ENCODE measurements at places on chromosomes 7 and 10.
A peak's percentile ranks its signal among the peaks of the same experiment; 100 is the strongest.

DNA sequence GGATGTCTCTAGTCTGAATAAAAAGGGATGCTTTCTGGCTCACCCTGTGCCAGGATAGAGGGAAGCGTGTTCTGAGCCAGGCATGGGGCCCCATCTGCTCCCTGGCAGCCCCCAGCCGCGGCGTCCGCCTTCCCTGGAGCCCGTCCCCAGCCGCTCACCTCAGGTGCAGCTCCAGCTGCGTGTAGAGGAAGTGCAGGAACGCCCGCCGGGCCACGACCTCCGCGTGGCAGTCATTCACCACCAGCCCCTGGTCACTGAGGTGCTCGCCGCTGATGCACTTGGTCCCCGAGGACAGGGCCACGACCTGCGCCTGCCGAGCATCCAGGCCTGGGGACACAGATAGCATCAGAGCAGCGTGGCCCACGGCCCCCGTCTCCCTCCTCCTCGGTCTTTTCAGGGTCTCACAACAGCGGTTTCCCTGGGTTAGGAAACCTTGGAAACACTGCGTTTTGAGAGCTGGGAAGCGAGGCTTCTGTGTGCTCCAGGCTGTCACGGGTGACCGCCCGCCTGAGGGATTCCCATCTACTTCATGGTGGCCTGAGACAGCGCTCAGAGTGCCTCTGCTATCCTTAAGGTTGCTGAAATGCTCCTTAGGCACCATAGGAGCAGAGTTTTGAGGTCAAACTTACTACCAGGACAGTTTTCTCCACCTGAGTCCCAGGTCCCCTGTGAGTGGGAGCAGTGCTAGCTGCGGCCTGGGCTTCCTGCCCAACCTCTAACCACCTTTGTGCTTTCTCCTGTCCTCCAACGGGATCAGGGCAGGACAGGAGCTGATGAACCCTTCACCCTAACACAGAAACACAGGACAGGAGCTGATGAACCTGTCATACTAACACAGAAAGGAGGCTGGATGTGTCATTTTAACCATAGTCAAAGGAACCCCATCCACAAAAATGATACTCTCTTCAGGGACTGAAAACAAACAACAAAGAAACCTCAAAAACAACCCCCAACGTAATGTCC lies 186.1 kb downstream of the WDR37 start:
- ATAC-seq: no peak

- no peak for ATAC-seq
These were observed 18.6 kb downstream of the PFKP start for GRCh38 chr10:3085785-3086567.

DNA sequence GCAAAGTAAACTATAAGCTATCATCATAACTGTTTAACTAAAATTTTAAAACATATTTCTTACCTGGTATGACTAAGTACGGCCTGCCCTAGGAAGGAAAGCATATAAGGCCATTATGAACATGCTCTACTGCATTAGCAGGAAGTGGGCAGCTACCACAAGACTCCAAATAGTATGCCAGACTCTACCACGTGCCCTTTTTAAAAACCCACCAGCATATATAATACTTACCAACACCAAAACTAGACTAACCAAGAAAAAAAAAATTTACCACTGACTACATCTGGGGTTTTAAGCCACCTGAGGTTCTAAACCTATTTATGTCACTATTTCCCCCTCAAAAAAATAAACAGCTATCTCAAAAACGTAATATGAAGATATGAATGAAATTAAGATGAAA lies 30.1 kb downstream of the NUDCD3 start:
- peak; percentile 63 for ATAC-seq

DNA sequence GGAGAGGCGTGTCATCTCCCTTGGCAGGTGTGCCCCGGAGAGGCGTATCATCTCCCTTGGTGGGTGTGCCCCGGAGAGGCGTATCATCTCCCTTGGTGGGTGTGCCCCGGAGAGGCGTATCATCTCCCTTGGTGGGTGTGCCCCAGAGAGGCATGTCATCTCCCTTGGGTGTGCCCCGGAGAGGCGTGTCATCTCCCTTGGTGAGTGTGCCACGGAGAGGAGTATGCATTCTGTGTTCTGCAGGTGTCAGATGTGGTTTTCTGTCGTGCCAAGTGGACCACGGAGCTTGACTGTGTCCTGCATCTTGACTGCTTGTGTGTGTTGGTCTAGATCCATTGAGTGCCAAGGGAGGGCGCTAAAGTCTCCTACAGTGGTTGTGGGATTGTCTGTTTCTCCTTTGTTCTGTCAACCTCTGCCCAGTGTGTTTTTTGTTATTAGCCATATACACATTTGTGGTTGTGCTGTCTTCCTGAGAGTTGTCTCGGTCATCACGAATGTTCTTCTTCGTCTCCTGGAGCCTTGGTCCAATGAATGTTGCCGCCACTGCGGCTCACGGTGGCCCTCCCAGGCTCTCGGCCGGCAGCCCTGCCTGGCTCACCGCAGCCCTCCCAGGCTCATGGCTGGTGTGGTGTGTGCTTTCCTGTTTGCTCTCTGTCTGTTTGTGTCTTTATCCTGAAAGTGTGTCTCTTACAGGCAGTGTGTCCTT lies 96.8 kb downstream of the INPP5A start:
- peak; percentile 91 for ATAC-seq

GRCh38 chr10:83806717-83807116 lies 332.6 kb upstream of the GHITM start:
- ATAC-seq: no peak

GRCh38 chr7:121116396-121116795 lies 127.9 kb downstream of the CPED1 start:
- no peak for ATAC-seq

DNA sequence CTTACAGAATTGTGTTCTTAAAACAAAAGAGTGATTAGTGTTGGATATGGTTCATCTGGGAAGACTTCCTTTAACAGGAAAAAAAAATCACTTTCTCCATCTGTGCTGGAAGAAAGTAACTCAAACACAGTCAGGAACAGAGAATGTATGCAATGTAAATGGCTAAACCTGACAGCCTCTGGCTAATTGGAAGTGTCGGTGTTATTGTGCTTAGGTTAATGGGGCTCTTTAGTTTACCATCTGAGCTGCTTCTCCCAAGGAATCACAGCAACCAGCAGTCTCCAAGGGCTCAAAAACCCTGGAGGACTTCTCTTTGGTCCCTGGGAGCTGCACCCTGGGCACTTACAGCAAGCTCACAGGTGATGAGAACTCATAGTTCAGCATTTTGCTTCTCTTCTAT lies 724.5 kb downstream of the LRMDA start:
- ATAC-seq: no peak

DNA sequence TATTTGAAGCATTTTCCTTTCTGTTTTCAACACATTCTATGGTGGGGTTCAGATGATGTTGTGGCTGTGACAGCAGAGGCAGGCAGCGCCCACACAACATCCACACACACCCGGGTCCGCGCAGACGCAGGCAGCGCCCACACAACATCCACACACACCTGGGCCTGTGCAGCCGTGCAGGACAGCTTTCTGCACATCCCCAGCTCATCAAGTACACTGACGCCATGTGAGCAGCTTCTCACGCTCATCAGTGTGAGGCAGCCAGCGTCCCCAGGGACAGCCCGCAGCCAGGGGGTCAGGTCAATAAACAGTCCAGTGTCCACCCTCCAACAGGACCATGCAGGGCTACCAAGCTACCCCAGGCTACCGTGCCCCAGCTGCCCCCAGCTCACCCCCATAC lies 272.8 kb upstream of the TCERG1L start:
- no peak for ATAC-seq

- no peak for ATAC-seq
These were observed 37.8 kb downstream of the CLRN3 start for GRCh38 chr10:127854769-127855590.

- ATAC-seq: peak; percentile 56
These were observed 9.0 kb downstream of the MTURN start for GRCh38 chr7:30143748-30144251.

DNA sequence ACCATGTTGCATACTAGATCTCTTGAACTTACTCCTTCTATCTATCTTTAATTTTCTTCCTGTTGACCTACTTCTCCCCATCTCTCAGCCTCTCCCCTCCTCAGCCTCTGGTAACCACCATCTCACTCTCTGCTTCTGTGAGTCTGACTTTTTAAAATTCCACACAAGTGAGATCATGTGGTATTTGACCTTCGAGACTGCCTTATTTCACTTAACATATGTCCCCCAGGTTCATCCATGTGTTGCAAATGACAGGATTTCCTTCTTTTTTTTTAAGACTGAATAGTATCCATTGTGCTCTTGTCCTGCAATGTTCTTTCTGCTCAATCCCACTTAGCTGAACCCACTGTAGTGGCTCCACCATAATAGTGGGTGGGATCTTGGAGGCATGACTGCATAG lies 51.4 kb upstream of the DNAJC1 start:
- no peak for ATAC-seq

GRCh38 chr7:1663857-1664651 lies 6.0 kb upstream of the ELFN1 start:
- no peak for ATAC-seq

GRCh38 chr10:89745903-89746302 lies 44.5 kb downstream of the KIF20B start:
- no peak for ATAC-seq

- no peak for ATAC-seq
These were observed 660.8 kb downstream of the MAGI2 start for GRCh38 chr7:78792624-78793023.

DNA sequence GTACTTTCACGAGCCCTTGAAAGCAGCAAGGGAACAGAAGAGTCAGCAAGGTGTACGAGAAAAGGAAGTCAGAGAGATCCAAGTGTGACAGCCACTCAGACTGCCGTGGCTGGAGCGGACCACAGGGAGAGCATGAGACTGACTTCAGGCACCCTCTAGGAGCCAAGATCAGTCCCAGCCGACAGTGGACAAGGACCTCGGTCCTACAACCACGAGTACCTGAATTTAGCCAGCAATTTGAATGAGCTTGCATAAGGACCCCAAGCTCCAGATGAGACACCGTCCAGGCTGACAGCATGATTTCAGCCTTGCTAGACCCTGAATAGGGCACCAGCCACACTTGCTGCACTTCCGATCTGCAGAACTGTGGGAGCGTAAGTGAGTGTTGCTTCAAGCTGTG lies 13.7 kb upstream of the EBF3 start:
- no peak for ATAC-seq

DNA sequence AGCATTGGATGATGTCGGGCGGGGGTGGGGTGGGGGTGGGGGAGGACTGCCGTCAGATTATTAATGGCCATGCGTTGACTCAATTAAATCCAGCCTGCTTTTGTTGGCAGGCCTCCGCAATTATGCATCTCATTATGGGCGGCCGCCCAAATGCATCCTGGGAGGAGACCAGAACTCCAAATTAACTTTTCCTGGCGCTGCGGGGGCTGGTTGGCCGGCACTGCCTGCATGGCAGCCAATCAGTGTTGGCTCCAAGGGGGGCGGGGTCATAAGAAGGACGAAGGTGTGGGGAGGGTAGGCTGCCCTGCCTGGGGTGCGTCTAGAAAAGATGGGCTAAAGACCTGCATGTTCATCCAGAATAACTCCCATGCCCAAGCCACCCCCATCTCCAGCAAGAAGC lies 83.9 kb upstream of the PAX2 start:
- no peak for ATAC-seq

GRCh38 chr7:136741941-136742340 lies 126.5 kb upstream of the CHRM2 start:
- no peak for ATAC-seq

DNA sequence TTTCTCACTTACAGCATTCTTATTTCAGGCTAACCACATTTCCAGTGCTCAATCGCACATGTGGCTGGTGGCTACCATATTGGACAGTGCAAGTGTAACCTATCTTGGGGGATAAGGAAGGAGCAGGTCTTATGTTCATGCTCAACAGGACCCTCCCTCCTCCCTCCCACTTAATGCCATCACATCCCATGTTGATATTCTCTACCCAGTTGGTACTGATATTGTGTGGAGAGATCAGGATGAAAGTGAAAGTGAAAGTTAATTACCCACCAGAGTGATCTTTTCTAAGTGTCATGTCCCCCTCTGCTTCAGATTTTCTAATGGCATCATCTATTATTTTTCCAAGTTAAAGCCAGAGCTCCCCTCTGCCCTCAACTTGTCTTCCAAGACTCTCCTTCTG lies 91.6 kb downstream of the BMPER start:
- no peak for ATAC-seq

- no peak for ATAC-seq
These were observed 142.6 kb downstream of the PLXDC2 start for GRCh38 chr10:19958787-19959186.

DNA sequence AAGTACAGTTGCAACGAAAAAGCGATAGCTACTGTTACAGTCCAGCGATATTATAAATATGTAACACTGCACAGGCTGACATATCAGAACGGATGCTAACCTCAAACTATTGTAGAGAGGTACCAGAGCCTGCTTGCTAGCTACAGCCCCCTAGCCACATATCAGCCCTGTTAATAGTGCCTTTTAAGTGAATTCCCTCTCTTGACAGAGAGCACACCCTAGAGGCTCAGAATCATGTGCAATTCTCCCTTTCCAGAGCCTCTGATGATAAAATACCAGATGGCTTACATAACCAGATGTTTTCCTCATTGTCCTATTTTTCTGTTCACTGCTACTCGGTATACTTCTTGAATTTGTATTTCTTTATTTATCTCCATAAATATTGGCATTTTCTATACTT lies 960.7 kb upstream of the CELF2 start:
- no peak for ATAC-seq

DNA sequence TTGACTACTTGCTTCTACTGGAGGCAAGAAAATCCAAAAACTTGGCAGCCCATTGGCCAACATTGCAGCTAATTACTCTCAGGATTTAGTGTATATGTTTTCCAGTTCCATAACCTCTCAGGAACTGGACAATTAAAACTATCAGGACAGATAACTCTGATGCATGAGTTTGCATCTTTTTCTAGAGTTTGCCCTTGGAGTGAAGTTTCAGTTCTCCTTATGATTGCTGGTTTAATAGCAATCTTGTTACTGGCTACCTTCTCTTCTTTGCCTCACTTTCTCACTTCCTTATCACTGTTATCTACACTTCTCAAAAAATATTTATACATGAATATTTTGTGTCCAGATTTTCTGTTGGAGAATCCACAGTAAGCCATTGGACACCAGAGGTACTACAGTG lies 735.9 kb downstream of the PCDH15 start:
- no peak for ATAC-seq

GRCh38 chr10:79192677-79193003 lies 123.9 kb downstream of the ZMIZ1 start:
- ATAC-seq: no peak

- ATAC-seq: peak; percentile 30
These were observed 18.6 kb upstream of the RAPGEF5 start for GRCh38 chr7:22375359-22376048.

- ATAC-seq: no peak
These were observed 26.7 kb upstream of the MRLN start for GRCh38 chr10:59779756-59780533.

- no peak for ATAC-seq
These were observed 49.7 kb upstream of the TM9SF3 start for GRCh38 chr10:96636551-96636950.

GRCh38 chr7:27917774-27918314 lies 177.9 kb downstream of the TAX1BP1 start:
- peak; percentile 22 for ATAC-seq

Data from esophagus mucosa (tissue), 1 donor.